ENCODE measurements at places on chromosomes 5 and 9.

GRCh38 chr5:147522435-147522834 lies 12.6 kb upstream of the DPYSL3 start:
- DNase-seq: peak; percentile 41

DNA sequence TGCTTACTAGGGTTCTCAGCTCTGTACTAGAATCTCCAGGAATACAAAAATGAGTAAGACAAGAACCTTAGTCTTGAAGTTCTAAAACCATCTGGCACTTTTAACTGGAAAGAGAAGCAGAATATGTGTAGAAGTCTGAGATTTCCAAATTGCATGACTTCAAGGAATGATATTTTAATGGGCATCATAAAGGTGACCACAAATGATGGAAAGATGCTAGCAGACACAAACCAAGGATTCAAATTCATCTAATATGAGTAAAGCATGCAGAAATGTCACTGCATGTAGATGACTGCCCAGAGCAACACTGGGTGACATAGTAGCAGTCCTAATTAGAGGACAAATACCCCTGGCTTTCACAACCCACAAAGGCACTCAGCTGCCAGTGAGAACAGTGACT lies 117.2 kb downstream of the RPS23 start:
- peak; percentile 54 for DNase-seq

GRCh38 chr5:7586480-7586879 lies 190.5 kb downstream of the ADCY2 start:
- DNase-seq: no peak

DNA sequence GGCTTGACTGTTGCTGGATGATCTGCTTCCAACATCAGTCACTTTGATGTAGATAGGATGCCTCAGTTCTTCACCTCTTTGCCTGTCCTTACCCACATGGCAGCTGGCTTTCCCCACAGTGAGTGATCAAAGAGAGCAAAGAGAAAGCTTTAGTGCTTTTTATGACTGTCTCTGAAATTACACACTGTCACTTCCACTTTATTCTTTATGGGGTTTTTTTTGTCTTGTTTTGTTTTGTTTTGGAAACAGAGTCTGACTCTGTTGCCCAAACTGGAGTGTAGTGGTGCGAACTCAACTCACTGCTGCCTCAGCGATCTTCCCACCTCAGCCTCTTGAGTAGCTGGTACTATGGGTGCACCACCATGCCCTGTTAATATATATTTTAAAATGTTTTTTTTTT lies 32.4 kb upstream of the C5orf24 start:
- no peak for DNase-seq

- DNase-seq: no peak
Observed at GRCh38 chr5:42840842-42841567, 29.3 kb upstream of the SELENOP start.

Data from amniotic epithelial cell (primary cell).